ENCODE measurements at places on chromosomes 7 and 10. TPM values are rescaled to one million over a fixed set of nuclear protein-coding genes. Genes with fewer than 3 reads are reported as not detected.

The LIPK gene
- not detected for total RNA-seq

The INHBA gene
- 0.89 TPM for total RNA-seq

The KCNMA1 gene
- total RNA-seq = 2.2 TPM

The PFKP gene
- 181 TPM for total RNA-seq

The YWHAG gene
- total RNA-seq = 243 TPM

The PLEKHA8 gene
- total RNA-seq = 3.9 TPM

The PGAM2 gene
- 1,123 TPM for total RNA-seq

The GBX1 gene
- 2.4 TPM for total RNA-seq

The PSMG3 gene
- total RNA-seq = 13.3 TPM

The IL2RA gene
- 3.8 TPM for total RNA-seq

The ICA1 gene
- total RNA-seq = 44.3 TPM

The PIP gene
- not detected for total RNA-seq

DNA sequence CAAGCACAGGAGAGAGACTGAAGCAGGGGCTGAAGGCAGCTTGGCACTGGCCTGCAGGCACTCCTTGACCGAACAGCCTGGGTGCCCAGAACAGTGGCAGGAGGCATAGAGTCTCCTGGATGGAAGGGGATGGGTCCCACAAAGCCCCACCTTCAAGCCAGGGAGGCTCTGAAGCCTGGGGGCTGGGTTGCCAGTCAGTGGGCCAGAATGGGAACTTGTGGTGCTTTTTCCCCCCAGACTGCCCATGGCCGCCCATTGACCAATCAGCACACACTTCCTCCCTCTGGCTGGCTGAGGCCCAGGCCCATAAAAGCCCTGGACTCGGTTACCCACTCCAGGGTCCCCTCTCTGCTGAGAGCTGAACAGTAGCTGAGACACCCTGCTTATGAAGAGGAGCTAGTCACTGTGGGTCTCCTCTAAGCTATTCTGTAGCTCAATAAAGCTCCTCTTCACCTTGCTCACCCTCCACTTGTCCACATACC, 109.6 kb downstream of the ELAPOR2 start:
- no peak for DNase-seq

GRCh38 chr7:87479951-87480350, 4.5 kb upstream of the ABCB4 start:
- no peak for DNase-seq

- no peak for DNase-seq
Measured at GRCh38 chr7:2100278-2101208, 132.2 kb downstream of the MAD1L1 start.

DNA sequence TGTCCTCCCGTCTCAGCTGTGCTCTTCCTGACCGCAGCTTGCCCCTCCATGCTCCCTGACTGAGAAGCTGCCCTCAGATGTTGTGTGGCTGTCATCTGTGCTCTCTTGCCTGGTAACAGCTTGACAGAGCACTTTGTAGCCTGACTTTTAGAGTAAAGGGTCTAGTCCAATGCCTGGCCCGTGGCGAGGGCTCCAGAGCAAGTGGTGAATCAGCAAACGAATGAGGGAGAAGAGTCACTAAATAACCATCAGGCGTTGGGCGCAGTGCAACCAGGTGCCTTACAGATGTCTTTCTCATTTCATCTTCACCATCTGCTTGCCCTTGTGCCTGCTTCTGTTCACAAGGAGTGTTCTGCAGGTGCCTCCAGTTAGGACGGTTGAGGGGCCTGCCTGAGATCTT, 45.6 kb downstream of the MKI67 start:
- DNase-seq = no peak

- no peak for DNase-seq
Measured at GRCh38 chr7:81468526-81468925, 301.3 kb downstream of the HGF start.

- peak; percentile 64 for DNase-seq
Measured at GRCh38 chr7:94907811-94908322, 473 bp downstream of the PPP1R9A start.

DNA sequence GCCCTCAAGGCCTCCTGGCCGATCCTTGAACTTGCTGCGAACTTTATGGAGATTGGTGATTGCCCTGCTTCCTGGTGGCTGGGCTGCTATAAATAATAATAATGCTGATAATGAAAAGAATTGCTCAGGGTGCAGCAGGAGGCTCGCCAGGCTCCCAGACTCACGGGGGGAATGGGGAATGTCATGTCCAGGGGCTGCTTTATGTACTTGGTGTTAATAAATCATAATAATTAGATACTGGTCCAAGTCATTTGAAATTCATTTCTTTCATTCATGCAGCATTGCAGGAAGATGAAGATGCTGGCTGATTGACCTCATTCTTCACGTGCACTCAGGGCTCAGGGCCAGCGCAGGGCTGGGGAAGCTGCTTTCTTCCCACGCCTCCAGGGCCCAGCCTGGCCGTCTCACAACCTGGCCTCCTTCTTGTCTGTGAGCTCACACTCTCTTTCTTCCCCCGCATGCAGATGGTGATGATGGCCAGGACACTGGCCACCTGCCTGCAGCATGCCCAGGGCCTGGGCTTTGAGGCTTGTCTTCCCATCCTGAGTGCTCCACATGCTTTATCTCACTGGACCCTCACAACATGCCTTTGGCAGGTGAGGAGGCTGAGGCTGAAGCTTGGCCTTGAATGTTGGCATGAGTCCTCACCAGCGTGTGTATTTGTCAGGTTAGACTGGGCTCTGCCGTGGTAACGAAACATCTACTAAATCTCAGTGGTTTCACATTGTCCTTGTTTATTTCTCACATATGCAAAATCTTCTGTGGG, 138.4 kb upstream of the TNS3 start:
- DNase-seq = no peak

DNA sequence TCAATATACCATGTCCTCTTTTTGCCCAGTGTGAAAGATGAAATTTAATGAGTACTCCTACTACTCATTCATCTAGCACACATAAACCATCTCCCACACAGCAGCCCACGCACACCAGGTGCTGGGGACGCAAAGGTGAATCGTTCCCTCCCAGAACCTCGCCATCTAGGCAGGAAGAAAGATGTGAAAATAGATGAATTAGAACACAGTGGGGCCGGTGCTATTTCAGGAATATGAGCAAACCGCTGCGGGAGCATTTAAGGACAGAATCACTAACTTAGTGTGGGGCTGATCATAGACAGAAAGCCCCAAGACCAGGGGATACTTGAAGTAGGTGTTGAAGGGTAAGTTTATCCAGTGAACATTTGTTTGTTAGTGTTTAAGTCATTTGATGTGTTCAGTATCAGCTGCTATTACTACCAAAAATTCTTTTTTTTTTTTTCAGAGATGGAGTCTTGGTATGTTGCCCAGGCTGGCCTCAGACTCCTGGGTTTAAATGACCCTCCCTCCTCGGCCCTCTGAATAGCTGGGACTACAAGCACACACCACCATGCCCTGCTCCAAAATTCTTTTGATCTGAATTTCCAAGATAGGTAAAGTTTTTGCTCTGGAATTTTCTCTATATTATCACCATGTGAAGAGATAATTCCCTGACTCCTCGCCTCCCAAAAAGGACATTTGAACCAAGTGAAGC, 48.8 kb downstream of the CPXM2 start:
- no peak for DNase-seq

- no peak for DNase-seq
Measured at GRCh38 chr7:132793474-132793873, 217.2 kb upstream of the PLXNA4 start.

GRCh38 chr10:8269976-8270375, 215.5 kb downstream of the GATA3 start:
- no peak for DNase-seq

- no peak for DNase-seq
Measured at GRCh38 chr7:131098527-131098926, 229.1 kb upstream of the MKLN1 start.

- no peak for DNase-seq
Measured at GRCh38 chr7:73774923-73775322, 4.9 kb upstream of the CLDN3 start.

GRCh38 chr7:12893292-12893691, 205.9 kb downstream of the ARL4A start:
- no peak for DNase-seq

- no peak for DNase-seq
Measured at GRCh38 chr7:132035517-132036362, 479.3 kb upstream of the PODXL start.

GRCh38 chr7:142355328-142355727, 97.5 kb upstream of the PRSS58 start:
- DNase-seq = no peak

DNA sequence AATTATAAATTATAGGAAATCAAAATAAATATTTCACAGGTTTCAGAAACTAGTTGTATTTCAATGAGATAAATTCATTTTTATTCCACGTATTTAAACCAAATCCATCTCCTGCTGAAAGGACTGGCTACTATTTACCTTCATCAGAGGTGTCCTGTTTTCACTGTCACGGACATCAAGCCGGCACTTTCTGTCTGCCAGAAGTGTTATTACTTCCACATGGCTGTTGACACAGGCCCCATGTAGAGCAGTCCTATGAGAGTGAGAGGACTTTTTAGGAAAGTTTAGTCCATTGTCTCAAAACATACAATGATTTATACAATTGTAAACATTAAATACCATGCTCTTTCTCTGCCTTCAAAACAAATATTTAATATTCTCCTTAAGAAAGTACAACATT, 100.4 kb upstream of the ACBD5 start:
- no peak for DNase-seq

DNA sequence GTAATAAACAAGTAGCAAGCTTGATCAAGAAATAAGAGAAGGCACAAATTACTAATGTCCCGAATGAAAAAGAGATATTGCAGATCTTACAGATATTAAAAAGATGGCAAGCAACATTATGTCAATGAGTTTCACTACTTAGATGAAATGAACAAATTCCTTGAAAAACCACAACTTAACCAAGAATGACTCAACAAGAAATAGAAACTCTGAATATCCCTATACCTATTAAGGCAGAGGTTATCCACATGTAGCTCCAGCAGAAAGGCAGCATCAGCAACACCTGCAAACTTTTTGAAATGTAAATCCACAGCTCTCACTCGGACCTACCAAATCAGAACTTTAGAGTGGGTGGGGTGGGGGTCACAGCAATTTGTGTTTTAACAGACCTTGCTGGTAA, 33.6 kb downstream of the PDE1C start:
- DNase-seq = no peak

DNA sequence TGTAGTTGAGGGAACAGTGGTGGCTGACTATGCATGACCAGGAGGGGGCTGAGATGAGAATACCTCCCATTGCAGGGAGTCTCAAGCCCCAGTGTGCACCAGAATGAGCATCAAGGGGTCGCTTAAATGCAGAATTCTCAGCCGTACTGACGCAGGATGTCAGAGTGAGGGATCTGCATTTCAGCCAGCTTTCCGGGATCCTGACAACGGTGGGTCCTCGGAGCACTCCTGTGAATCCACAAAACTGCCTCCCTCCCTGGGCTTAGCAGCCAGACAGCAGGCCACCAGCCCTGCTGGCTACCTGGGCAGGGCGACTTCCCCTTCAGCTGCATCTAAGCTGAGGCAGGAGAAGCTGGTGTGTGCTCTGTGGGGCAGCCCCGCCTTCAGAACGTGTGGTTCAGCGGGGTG, 21.8 kb upstream of the LOXL4 start:
- DNase-seq = no peak

- no peak for DNase-seq
Measured at GRCh38 chr7:106618480-106618879, 42.5 kb downstream of the CCDC71L start.

- DNase-seq = no peak
Measured at GRCh38 chr7:82594665-82595064, 151.1 kb upstream of the CACNA2D1 start.

- DNase-seq = no peak
Measured at GRCh38 chr10:12875100-12875499, 126.4 kb downstream of the CCDC3 start.

DNA sequence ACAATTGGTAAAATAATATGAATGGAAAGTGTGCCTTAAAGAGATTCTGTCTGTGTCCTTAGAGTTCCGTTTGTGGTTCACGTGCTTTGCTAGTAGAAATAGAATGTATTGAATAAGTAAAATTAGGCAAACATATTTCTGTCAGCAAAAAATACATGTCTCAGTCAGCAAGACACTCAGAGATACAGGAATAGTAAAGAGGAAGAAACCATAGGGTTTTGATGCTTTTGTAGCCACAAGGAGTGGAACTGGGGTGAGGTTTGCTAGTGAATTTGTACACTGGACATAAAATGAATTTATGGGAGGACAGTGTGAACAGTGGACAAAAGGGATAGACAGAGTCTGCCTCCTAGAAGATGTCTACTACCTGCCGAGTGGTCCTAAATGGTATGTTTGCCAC, 289.2 kb upstream of the NRP1 start:
- DNase-seq = no peak

- no peak for DNase-seq
Measured at GRCh38 chr7:12987238-12987637, 299.8 kb downstream of the ARL4A start.

DNA sequence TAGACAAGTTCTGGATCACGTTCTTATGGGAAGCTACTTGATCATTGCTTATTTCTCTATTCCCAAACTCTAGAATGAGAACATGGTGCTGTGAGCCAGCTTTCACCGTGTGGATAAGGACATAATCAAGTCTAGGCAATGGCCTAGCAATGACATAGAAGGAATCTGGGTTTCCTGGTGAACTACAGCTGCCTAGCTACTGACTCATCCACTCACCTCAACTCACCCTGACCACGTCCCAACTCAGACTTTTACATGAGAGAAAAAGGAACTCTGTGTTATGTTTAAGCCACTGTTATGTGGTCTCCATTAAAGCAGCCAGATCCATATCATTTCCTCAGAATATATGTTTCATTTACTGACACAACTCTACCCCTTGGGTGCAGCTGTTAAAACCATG, 18.8 kb upstream of the MET start:
- DNase-seq = no peak

DNA sequence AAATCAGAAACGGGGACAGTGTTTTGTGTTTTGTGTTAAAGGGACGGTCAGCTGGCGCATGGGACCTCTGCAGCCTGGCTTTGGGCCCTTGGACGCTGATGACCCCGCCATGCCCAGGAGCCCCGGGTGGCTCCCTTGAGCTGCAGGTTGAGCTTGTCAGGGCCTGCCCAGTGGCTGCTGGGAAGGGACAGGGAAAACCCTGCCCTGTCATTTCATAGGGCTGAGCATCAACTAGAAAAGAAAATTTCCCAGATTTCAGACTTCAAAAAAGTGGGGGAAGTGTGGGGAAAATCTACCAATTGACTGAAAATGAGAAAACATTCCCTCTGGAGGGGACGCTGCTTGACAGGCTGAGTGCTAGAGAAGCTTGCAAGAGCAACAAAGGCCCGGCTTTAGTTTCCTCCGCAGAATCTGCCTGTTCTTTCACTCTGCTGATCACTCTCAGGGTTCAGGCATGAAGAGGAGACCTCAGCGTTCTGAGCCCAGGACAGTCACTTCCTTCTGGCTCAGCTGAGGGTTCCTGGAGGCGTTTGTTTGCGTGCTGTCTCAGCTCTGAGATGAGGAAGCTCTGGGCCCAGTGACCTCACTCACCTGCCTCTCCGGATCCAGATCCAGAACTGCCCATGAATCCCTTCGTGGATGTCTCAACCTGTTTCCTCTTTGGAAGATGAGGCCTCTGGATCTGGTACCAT, 18.6 kb upstream of the DNAJB6 start:
- no peak for DNase-seq

Measured in Right ventricle myocardium inferior (tissue), 1 donor.